Hindlimb muscle (tissue), 1 donor: ENCODE measurements at places on chromosomes 1 and 21. TPM values are rescaled to one million over a fixed set of nuclear protein-coding genes. Genes with fewer than 3 reads are reported as not detected.

The OR6K3 gene
- polyA plus RNA-seq, result not detected

The PTGFR gene
- polyA plus RNA-seq, result 44.3 TPM

The NBPF4 gene
- polyA plus RNA-seq, result not detected

The PIGV gene
- polyA plus RNA-seq, result 9.8 TPM

The TRPM2 gene
- 2.1 TPM for polyA plus RNA-seq

The PRAMEF4 gene
- polyA plus RNA-seq, result not detected

The RBP7 gene
- polyA plus RNA-seq, result 5.7 TPM

The CLCA4 gene
- polyA plus RNA-seq, result 0.18 TPM

The DMBX1 gene
- not detected for polyA plus RNA-seq

The SYT6 gene
- polyA plus RNA-seq, result 1.9 TPM

The CCNL2 gene
- polyA plus RNA-seq, result 174 TPM

The KCNJ6 gene
- polyA plus RNA-seq, result 1.1 TPM

The S100A3 gene
- 1.2 TPM for polyA plus RNA-seq

The KCNE2 gene
- 0.75 TPM for polyA plus RNA-seq

The SYT14 gene
- 1.7 TPM for polyA plus RNA-seq

The CRYAA gene
- 0.34 TPM for polyA plus RNA-seq

The MLLT11 gene
- 11.1 TPM for polyA plus RNA-seq

The PCSK9 gene
- 9.1 TPM for polyA plus RNA-seq

The NKAIN1 gene
- polyA plus RNA-seq, result 1.8 TPM

The CDA gene
- polyA plus RNA-seq, result 0.52 TPM
